T-cell (primary cell): ENCODE measurements at places on chromosomes 11 and 22. TPM values are rescaled to one million over a fixed set of nuclear protein-coding genes. Genes with fewer than 3 reads are reported as not detected.

DNA sequence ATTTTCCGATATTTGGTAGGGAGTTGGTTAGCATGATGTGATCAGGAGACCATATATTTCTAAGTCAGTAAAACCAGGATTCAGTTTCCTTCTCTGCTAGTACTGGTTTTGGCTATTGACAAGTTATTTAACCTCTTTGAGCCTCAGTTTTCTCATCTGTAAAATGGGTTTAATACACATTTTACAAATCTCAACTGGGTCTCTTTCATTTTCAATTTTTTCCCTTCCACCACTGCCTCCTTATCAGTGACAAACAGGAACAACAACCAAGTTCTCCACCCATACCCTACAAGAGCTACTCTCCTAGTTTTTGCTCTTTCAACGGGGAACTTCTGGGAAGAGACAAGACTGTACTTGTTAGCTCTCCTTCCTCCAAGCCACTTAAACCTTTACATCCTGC, 6.2 kb upstream of the APLP2 start:
- H3K36me3 ChIP-seq: no peaks in the 10 kb centered on the region
- peaks cover 17% of the 10 kb centered on the region for H3K27me3 ChIP-seq
- no peak overlapping the region for H3K4me3 ChIP-seq
- no peaks in the 10 kb centered on the region for H3K4me1 ChIP-seq
- DNase-seq: no peak

DNA sequence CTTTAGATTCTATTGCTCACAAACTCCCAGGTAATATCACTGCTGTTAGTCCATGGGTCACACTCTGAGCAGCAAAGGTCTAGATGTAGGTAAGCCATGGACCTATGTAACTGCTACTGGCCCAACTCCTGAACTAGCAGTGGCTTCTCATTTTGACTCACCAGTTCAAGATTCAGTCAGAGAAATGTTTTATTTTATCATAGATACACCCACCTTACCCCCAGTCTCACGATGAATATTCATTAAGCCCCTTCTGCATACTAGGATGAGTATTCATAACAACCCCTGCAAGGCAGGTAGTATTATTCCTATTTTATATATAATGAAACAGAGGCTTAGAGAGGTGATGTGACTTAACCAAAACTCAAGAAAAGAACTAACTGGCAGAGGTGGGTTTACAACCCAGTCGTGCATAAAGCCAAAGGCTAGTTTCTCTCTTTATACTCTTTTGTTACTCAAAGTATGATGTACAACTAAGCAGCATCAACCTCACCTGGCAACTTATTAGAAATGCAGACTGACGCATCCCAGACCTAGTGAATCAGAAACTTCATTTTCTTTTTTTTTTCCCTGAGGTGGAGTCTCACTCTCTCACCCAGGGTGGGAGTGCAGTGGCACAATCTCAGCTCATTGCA, 957.6 kb upstream of the CCDC90B start:
- no peaks in the 10 kb centered on the region for H3K4me1 ChIP-seq
- no peaks in the 10 kb centered on the region for H3K27me3 ChIP-seq
- H3K36me3 ChIP-seq: no peaks in the 10 kb centered on the region
- DNase-seq: no peak
- H3K27ac ChIP-seq: no peak overlapping the region

DNA sequence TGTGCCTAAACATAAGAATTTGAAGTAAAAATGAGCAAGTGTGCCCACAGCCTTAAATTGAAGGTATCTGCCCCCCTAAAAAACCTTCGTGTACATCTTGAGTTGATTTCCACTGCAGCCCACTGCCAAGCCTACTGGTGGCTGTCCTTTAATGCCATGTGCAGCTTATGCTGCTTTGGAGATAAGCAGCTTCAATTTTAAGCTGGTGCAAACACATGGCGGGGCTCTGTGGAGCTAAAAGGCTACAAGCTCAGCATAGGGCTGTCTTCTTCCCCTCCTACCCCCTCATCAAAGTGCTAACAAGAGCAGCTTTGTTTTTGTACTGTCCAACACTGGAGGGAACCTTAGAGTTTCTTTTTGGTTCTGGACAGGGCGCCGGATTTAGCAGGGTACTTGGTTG, 128.5 kb upstream of the LMO1 start:
- H3K27ac ChIP-seq: no peak overlapping the region
- H3K4me1 ChIP-seq: no peaks in the 10 kb centered on the region
- H3K36me3 ChIP-seq: no peaks in the 10 kb centered on the region
- H3K27me3 ChIP-seq: no peaks in the 10 kb centered on the region
- no peak for DNase-seq
- H3K4me3 ChIP-seq: no peak overlapping the region

- no peak for DNase-seq
- no peak overlapping the region for H3K27ac ChIP-seq
- no peak overlapping the region for H3K4me3 ChIP-seq
- H3K36me3 ChIP-seq: peaks cover 2% of the 10 kb centered on the region
- H3K4me1 ChIP-seq: peaks cover 16% of the 10 kb centered on the region
- no peaks in the 10 kb centered on the region for H3K27me3 ChIP-seq
These were observed 9.6 kb downstream of the RCN1 start for GRCh38 chr11:32100495-32100894.

DNA sequence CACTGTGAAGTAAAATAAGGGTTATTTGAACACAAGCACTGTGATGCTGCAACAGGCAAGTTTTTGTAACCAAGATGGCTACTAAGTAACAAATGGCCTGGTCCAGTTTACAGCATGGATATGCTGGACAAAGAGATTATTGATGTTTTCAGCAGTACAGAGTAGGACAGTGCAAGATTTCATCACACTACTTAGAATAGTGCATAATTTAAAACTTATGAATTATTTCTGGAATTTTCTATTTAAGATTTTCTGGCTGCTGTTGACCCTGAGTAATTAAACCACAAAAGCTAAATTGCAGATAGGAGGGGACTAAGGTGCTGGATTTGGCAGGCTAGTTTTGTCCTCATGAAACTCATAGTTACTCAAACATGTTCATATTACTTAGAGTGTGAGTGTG, 33.1 kb downstream of the CEP295 start:
- H3K27me3 ChIP-seq: no peaks in the 10 kb centered on the region
- no peak overlapping the region for H3K27ac ChIP-seq
- no peak overlapping the region for H3K4me3 ChIP-seq

GRCh38 chr11:102757823-102758549, 22.4 kb downstream of the MMP10 start:
- DNase-seq: no peak
- H3K4me3 ChIP-seq: no peak overlapping the region
- no peak overlapping the region for H3K27ac ChIP-seq
- peaks cover 2% of the 10 kb centered on the region for H3K27me3 ChIP-seq

- no peaks in the 10 kb centered on the region for H3K36me3 ChIP-seq
- H3K27me3 ChIP-seq: peaks cover 2% of the 10 kb centered on the region
- no peaks in the 10 kb centered on the region for H3K4me1 ChIP-seq
- no peak overlapping the region for H3K4me3 ChIP-seq
- no peak overlapping the region for H3K27ac ChIP-seq
- DNase-seq: no peak
These were observed 906.9 kb downstream of the BRD1 start for GRCh38 chr22:48920776-48921241.

- DNase-seq: peak; percentile 55
- no peaks in the 10 kb centered on the region for H3K36me3 ChIP-seq
- H3K4me1 ChIP-seq: peaks cover 32% of the 10 kb centered on the region
- no peaks in the 10 kb centered on the region for H3K27me3 ChIP-seq
- H3K27ac ChIP-seq: peak overlapping the region; percentile 92
- peak overlapping the region; percentile 87 for H3K4me3 ChIP-seq
These were observed 431 bp downstream of the KMT2A start for GRCh38 chr11:118436639-118437207.

DNA sequence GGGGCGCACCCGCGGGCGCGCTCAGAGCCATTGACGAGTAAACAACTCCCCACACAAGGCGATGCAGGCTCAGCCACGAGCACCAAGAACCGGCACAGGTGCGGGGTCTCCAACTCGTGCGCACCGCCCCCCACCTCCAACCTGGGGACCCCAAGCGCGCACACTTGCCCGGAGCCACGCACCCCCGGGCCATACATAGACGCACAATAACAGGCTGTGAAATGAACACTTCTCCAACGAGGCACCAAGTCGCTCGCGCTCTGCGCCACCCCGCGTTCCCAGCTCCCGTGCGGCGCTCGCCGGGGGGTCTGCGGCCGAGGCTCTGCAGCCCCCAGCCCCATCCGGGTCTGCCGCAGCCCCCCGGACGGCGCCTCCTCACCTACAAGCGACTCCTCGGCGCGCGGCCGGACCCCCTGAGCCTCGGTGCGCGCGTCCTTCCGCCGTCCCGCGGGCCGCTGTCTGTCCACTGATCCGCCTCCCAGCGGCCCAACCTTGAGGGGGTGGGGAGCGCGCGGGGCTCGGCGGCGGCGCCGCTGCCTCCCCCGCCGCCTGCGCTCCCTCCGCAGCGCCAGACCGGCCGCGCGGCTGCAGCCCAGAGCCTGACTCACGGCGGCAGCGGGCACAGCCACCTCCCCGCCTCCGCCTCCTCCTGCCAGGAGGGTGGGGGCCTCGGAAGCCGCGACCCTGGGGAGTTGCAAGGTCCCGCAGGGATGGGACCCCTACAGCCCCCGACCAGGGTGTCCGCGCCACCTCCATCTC, 1.6 kb downstream of the IFITM10 start:
- H3K36me3 ChIP-seq: peaks cover 11% of the 10 kb centered on the region
- no peak overlapping the region for H3K4me3 ChIP-seq
- H3K4me1 ChIP-seq: peaks cover 48% of the 10 kb centered on the region
- peaks cover 37% of the 10 kb centered on the region for H3K27me3 ChIP-seq

DNA sequence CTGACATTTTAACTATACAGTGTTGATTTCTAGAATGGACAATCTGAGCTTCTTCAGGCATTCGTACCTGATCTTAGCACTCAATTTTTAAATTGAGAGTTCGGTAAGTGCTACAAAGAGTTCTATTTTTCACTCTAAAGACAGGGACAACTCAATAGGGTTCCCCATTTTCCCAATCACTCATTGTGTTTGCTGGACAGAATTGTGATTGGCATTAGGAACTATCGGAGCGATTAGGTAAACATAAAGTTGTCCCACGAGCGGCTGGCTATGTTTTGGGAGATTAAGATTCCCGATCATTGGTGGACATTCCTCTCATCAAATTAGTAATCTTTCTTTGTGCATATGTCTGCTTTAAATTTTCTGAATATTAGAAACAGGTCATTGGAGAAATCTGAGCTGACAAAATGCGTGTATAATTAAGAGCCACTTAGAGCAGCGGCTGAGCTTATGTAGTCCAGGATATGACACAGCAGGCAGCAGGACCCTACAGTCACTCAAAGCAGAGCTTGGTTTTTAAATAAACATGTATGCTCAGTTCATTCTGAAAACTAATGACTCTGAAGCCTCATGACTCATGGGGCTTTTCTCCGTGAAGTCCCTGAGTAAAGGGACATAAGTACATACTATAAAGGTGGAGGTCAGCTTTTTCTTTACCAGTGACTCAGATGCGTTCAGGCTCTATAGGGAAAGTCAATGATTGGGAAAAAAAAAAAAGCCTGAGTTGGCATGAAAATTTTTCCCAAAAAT, 109.4 kb downstream of the GRIA4 start:
- DNase-seq: no peak
- no peaks in the 10 kb centered on the region for H3K27me3 ChIP-seq
- H3K27ac ChIP-seq: no peak overlapping the region
- H3K4me3 ChIP-seq: no peak overlapping the region

DNA sequence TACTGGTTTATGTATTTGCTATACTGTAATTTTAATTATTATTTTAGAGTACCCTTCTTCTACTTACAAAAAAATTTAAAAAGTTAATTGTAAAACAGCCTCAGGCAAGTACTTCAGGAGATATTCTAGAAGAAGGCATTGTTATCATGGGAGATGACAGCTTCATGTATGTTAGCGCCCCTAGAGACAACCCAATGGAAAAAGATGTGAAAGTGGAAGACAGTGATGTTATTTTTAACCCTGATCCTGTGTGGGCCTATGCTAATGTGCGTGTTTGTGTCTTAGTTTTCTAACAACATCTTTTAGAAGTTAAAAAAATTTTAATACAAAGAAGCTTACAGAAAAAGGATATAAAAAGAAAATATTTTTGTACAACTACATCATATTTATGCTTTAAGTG, 205.0 kb downstream of the FAM76B start:
- no peaks in the 10 kb centered on the region for H3K4me1 ChIP-seq
- no peaks in the 10 kb centered on the region for H3K27me3 ChIP-seq
- H3K4me3 ChIP-seq: no peak overlapping the region
- no peak overlapping the region for H3K27ac ChIP-seq

DNA sequence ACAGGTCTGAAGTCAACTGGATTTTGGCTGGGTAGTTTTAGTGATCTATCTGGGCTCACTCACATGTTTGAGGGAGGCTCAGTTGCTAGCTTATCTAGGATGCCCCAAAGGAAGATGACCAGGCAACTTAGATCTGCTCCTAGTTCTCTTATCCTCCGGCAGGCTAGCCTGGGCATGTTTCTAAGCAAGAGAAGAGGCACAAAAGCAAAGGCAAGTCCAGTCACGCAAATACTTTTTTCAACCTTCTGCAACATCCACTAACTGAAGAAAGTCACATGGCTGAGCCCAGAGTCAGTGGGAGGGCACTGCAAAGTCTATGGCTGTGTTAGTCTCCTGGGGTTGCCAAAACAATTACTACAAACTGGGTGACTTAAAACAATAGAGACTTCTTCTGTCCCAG, 32.9 kb upstream of the FSHB start:
- DNase-seq: no peak
- no peak overlapping the region for H3K27ac ChIP-seq
- H3K4me3 ChIP-seq: no peak overlapping the region
- H3K36me3 ChIP-seq: no peaks in the 10 kb centered on the region
- H3K4me1 ChIP-seq: no peaks in the 10 kb centered on the region
- H3K27me3 ChIP-seq: no peaks in the 10 kb centered on the region

DNA sequence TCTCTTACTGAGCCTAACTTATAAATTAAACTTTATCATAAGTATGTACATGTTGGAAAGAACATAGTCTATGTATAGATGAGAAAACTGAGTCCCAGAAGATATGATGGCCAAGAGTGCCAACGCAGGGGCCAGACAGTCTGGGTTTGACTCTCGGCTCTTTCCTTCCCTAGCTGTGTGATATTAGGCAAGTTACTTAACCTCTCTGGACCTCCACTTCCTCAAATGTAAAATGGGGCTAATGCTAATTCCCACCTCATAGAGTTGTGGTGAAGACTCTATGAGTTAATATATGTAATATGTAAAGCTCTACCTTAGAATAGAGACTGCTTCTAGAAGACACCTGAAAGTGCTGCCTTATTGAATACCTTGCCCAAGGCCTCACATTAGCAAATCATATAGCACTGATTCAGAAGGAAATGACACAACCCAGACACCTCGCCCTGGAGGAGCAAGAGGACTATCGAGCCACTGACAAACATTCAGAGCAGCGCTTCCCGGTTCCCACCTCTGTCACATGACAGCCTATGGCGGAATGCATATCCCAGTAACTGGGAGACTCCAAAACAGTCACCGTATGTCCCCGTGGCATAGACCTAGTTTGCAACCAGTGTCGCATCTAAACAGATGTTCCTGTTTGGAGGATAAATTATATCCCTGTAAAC, 11.3 kb upstream of the CCDC86 start:
- peak overlapping the region; percentile 32 for H3K4me3 ChIP-seq
- H3K27ac ChIP-seq: peak overlapping the region; percentile 52
- H3K36me3 ChIP-seq: no peaks in the 10 kb centered on the region
- no peak for DNase-seq
- H3K27me3 ChIP-seq: no peaks in the 10 kb centered on the region

GRCh38 chr11:61602775-61603569, 22.1 kb upstream of the SYT7 start:
- H3K4me1 ChIP-seq: no peaks in the 10 kb centered on the region
- no peaks in the 10 kb centered on the region for H3K27me3 ChIP-seq
- H3K4me3 ChIP-seq: no peak overlapping the region
- H3K27ac ChIP-seq: no peak overlapping the region

Gene SAAL1
- total RNA-seq: 18.8 TPM

Gene CARNS1
- total RNA-seq: 11.2 TPM

Gene POTEH
- total RNA-seq: not detected

Gene TMEM191B
- total RNA-seq: 14.4 TPM

Gene TSG101
- total RNA-seq: 37.3 TPM

Gene SCGB1D2
- not detected for total RNA-seq

Gene MAJIN
- total RNA-seq: 0.89 TPM
